ENCODE measurements at places on chromosomes 2 and 18.

DNA sequence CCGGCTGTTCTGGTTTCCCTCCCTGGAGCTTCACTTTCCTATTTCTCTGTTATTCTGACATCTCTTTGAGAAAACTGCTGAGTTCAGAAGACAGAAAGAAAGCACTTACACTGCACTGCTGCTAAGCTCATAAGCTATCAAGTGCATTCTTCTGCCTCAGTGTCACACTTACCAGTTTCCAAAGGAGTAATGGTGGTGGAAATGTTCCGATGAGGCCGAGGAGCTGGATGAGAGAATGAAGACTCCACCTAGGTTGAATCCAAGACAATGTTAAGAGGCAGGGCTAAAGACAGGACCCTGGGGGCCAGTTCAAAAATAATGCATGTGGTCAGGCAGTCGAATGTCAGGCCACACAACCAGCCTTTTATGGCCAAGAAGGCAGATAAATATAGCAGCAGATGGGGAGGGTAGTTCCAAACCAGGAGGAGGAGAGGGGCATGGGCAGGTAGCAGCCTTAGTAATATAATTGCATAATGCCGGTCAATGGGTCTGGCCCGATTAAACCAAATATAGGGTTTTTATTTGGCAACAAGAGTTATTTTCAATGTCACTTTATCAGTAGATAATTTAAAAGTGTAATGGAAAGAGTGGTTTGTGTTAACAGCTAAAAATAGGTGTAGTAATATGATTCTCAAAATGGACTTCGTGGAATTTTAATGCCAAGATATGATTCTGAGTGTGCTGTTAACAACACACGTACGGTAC is at the start of gene MYOM1:
MYOM1 (minus strand) TSS at position 338 of the 705 bp plus-strand sequence. CDS start 4,745 bp downstream, outside the sequence.
- H3K27me3 ChIP-seq: no peaks in the 10 kb centered on the region
- H3K4me1 ChIP-seq: no peaks in the 10 kb centered on the region
- H3K4me3 ChIP-seq: no peak within 1 kb of the TSS
- no peak for DNase-seq

- H3K27me3 ChIP-seq: no peaks in the 10 kb centered on the region
- no peak overlapping the region for H3K4me3 ChIP-seq
- H3K36me3 ChIP-seq: no peaks in the 10 kb centered on the region
- no peaks in the 10 kb centered on the region for H3K4me1 ChIP-seq
- H3K27ac ChIP-seq: no peak overlapping the region
Measured at GRCh38 chr2:61253136-61253535, 91.1 kb downstream of the C2orf74 start.

DNA sequence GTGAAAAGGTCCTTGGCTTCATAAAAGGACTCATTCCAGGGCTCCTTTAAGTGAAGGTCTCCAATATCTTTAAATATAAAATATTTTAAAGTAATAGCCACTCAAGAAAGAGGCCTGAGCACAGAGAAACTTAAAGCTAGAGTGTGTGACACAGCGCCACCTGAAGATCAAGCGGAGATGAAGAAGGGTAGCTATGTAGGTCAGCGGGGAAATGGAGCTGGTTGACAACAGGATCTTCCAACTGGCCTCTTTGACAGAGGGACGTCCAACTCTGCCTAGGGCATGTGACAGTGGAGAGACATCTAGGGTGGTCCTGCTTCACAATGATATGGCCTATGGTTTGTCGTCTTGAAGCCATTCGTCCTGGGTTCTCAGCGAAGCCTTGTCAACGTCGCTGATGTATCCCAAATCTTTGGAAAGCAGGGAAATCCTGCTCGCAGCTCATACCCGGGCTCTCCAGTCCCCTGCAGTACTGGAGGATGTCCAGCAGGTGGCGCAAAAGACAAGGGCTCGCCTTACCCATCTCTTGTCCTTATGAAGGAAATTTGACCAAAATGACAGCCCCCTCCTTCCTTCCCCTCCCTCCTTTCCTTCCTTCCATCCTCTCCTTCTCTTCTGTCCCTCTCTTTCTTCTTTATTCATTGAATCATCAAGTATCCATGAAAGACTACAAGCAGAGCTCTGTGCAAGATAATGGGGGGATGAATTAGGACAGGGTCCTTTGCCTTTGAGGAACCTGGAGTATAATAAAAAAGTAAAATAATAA is 59.6 kb downstream of the LONRF2 start:
- no peaks in the 10 kb centered on the region for H3K4me1 ChIP-seq
- peak; percentile 29 for DNase-seq
- H3K27me3 ChIP-seq: no peaks in the 10 kb centered on the region
- no peaks in the 10 kb centered on the region for H3K36me3 ChIP-seq

DNA sequence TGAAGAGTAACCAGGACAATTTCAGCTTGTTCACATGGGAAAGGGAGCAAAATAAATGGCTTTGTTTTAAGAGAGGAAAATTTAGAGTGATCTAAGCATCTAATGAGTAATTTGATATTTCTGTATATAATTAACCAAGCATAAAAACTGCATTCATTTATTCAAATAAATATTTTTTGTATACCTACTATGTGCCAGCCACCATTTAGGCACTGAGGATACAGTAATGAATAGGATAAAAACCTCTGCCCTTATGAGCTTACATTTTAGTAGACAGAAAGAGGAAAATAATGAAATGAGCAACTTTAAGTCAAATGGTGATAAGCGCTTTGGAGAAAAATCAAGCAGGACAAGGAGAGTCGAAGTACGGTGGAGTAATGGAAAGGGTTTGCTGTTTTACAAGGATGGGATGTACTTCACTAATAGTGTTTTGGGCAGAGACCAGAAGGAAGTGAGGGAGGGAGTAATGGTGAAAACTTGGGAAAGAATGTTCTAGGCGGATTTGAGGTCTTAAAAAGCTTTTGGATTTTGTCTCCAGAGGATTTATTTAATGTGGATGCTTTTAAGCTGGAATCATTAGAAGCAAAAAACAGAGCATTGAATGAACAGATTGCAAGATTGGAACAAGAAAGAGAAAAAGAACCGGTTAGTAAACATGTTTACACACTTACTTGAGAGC is 17.4 kb downstream of the NDC80 start:
- no peaks in the 10 kb centered on the region for H3K27me3 ChIP-seq
- H3K4me3 ChIP-seq: no peak overlapping the region
- H3K36me3 ChIP-seq: no peaks in the 10 kb centered on the region
- H3K27ac ChIP-seq: peak overlapping the region; percentile 3
- no peak for DNase-seq
- H3K4me1 ChIP-seq: no peaks in the 10 kb centered on the region

- no peak overlapping the region for H3K27ac ChIP-seq
- no peak for DNase-seq
- H3K27me3 ChIP-seq: no peaks in the 10 kb centered on the region
- H3K4me1 ChIP-seq: no peaks in the 10 kb centered on the region
Measured at GRCh38 chr2:133821107-133821760, 253.0 kb upstream of the NCKAP5 start.

GRCh38 chr2:22998359-22998758 is 386.6 kb upstream of the KLHL29 start:
- H3K36me3 ChIP-seq: no peaks in the 10 kb centered on the region
- no peaks in the 10 kb centered on the region for H3K4me1 ChIP-seq
- H3K27ac ChIP-seq: no peak overlapping the region
- DNase-seq: no peak

DNA sequence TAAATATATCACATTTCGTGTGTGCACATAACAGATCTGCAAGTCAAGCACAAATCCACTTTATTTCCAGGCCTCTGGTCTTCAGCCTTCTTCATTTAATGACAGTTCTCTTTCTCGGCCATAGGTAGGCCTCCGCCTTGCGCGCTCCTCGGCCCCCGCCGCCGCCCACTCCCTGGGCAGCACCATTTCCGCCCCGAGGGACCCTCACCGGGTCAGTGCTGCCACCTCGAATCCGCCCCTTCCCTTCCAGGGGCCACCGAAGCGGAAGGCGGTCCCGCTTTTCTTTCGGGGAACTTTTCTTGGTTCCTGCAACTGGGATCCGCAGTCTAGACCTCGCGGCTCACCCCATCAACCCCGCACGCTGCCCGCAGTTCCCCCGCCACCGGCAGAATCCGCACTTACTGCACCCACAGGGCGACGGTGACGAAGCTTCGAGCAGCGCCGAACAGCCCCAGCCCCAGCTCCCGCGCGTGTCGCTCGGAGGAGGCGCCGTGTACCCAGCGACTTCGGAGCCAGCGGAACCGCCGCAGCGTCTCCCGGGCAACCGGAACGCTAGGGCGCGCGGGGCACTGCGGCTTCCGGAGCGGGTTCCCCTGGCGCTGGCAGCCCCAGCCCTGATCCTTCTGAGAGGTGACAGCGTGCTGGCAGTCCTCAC is at the start of gene CDKL4:
CDKL4 (minus strand) TSS at position 502 of the 655 bp plus-strand sequence.
- no peaks in the 10 kb centered on the region for H3K36me3 ChIP-seq
- peak within 1 kb of the TSS; percentile 23 for H3K4me3 ChIP-seq
- no peak within 1 kb of the TSS for H3K27ac ChIP-seq

- no peak overlapping the region for H3K27ac ChIP-seq
- no peaks in the 10 kb centered on the region for H3K36me3 ChIP-seq
- no peak for DNase-seq
- H3K27me3 ChIP-seq: no peaks in the 10 kb centered on the region
- H3K4me3 ChIP-seq: no peak overlapping the region
Measured at GRCh38 chr2:64417624-64418023, 36.3 kb upstream of the LGALSL start.

GRCh38 chr2:215530191-215530968 is 94.5 kb upstream of the FN1 start:
- H3K4me3 ChIP-seq: no peak overlapping the region
- H3K36me3 ChIP-seq: no peaks in the 10 kb centered on the region
- H3K27ac ChIP-seq: no peak overlapping the region
- no peaks in the 10 kb centered on the region for H3K4me1 ChIP-seq
- DNase-seq: no peak
- no peaks in the 10 kb centered on the region for H3K27me3 ChIP-seq

DNA sequence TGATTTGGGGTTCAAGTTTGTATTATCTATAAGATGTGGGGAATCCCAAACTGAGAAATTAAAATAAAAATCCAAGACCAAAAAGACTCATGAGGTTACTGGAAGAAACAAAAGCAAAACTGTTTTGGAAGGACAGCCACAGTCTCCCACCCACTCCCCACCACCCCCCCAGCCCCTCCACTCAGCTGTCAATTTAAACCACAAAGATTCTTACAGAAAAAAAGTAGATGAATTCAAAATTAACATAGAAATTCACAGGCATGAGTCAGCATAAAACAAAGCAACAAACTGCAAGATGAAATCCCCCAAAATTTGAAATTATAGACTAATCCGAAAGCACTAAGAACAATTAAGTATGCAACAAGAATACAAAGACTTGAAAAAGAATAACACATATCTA is 12.1 kb downstream of the MAP4K3 start:
- DNase-seq: no peak
- H3K27me3 ChIP-seq: no peaks in the 10 kb centered on the region
- no peak overlapping the region for H3K27ac ChIP-seq
- H3K4me1 ChIP-seq: no peaks in the 10 kb centered on the region
- H3K4me3 ChIP-seq: no peak overlapping the region
- H3K36me3 ChIP-seq: no peaks in the 10 kb centered on the region

GRCh38 chr18:77815666-77816338 is 566.2 kb downstream of the GALR1 start:
- H3K27me3 ChIP-seq: no peaks in the 10 kb centered on the region
- no peaks in the 10 kb centered on the region for H3K36me3 ChIP-seq
- H3K4me3 ChIP-seq: no peak overlapping the region
- no peaks in the 10 kb centered on the region for H3K4me1 ChIP-seq

DNA sequence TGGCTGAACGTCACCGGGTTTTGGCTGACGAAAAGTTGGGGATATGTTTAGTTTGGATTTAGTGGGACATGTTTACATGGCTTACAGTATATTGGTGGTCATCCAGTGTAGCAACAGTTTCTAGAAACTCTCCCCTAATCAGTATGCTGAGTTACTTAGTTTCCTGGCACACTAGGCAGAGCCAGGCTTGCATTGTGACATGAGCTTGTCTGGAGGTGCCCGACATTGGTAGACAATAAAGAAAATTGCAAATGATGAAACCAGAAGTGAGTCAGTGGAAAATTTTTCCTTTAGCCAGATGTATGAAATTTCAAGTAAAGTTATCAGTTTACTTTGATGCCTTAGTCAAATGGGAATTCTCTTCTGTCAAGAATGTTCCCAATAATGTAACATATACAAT is 276.1 kb downstream of the RDH14 start:
- H3K4me3 ChIP-seq: no peak overlapping the region
- H3K27ac ChIP-seq: no peak overlapping the region
- H3K27me3 ChIP-seq: no peaks in the 10 kb centered on the region
- H3K36me3 ChIP-seq: no peaks in the 10 kb centered on the region
- H3K4me1 ChIP-seq: no peaks in the 10 kb centered on the region
- no peak for DNase-seq

GRCh38 chr2:174076975-174077374 is 111.8 kb upstream of the SP3 start:
- no peak overlapping the region for H3K4me3 ChIP-seq
- no peaks in the 10 kb centered on the region for H3K4me1 ChIP-seq
- DNase-seq: no peak
- H3K36me3 ChIP-seq: no peaks in the 10 kb centered on the region
- H3K27ac ChIP-seq: no peak overlapping the region
- H3K27me3 ChIP-seq: no peaks in the 10 kb centered on the region

GRCh38 chr2:208097801-208098200 is 26.5 kb downstream of the CRYGD start:
- H3K36me3 ChIP-seq: no peaks in the 10 kb centered on the region
- H3K4me1 ChIP-seq: no peaks in the 10 kb centered on the region
- H3K4me3 ChIP-seq: no peak overlapping the region
- H3K27ac ChIP-seq: no peak overlapping the region
- no peak for DNase-seq
- H3K27me3 ChIP-seq: no peaks in the 10 kb centered on the region

- H3K4me3 ChIP-seq: no peak overlapping the region
- no peaks in the 10 kb centered on the region for H3K27me3 ChIP-seq
- DNase-seq: peak; percentile 64
- no peak overlapping the region for H3K27ac ChIP-seq
- H3K36me3 ChIP-seq: no peaks in the 10 kb centered on the region
- peaks cover 5% of the 10 kb centered on the region for H3K4me1 ChIP-seq
Measured at GRCh38 chr2:64330281-64331113, 123.5 kb upstream of the LGALSL start.

DNA sequence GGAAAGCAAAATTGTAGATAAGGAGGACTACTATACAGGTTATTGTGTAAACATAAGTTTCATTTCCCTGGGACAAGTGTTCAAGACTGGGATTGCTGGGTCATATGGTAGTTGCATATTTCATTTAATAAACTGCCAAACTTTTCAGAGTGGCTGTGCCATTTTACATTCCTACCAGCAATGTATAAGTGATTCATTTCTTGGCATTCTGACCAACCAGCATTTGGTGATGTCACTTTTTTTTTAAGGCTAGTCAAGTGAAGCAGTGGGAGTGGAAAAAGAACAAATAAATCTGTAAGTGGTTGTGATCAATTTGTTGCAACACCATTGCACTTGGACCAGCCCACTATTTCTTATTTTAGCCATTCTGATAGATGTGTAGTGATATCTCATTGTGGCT is 5.2 kb upstream of the CHCHD5 start:
- H3K4me3 ChIP-seq: no peak overlapping the region
- H3K27ac ChIP-seq: no peak overlapping the region
- H3K36me3 ChIP-seq: no peaks in the 10 kb centered on the region
- H3K4me1 ChIP-seq: no peaks in the 10 kb centered on the region
- no peaks in the 10 kb centered on the region for H3K27me3 ChIP-seq

DNA sequence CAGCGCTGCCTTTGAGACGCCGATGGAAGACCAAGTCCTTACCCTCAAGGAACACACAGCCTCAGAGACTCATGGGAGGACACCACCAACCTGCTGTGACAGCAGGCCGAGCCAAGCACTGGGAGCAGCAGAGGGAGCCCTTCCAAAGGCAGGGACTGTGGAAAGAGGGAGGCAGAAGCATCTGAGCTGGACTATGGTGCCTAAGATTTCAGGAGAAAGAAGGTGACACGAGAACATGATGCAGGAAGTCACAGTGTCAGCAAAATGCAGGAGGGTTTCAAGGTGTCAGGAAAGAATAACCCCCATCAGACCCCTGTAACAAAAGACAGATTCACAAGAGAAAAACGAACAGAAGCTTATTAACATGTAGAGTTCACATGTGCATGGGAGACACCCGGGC is 24.2 kb upstream of the COX7A2L start:
- no peak overlapping the region for H3K27ac ChIP-seq
- no peak overlapping the region for H3K4me3 ChIP-seq
- no peaks in the 10 kb centered on the region for H3K4me1 ChIP-seq
- no peaks in the 10 kb centered on the region for H3K36me3 ChIP-seq

Data from prostate gland (tissue), 2 donors.